Retinal pigment epithelial cell (primary cell): ENCODE measurements at places on chromosomes 12 and 14.

DNA sequence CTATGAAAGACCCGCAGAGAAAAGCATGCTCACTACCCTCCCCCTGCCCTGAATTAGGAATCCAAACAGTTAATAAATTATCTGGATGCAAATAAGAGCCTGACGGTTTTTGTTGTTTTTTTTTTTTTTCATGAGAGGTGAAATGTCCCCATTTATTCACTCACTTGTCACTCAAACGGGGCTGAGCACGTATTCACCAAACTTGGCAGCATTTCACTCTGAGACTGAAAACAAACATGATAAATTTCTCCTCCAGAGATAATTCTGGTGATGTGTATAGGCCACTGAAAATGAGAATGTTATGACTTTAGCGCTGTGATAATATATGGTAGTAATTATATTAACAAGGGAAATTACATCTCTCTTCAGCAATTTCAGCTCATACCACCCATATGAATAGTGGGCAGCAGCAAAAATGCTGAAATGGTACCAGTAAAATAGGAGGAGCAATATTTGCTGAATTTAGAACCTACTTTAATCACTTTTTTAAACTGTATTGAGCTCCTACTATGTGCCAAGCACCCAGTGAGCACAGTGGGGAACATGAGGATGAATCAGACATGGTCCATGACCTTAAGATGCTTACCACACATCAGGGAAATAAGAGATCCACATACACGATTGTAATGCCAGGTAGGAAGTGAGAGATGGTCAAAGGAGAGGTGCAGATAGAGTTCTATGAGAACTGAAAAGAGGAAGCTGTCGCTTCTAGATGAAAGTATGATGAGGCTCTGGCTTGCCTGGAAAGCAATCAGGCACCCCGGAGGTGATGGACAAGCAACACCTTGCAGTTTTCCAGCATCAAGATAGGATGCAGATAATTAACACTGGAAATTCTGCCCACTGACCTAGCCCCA is 286.5 kb upstream of the TMPO start:
- no peak for DNase-seq

- no peak for DNase-seq
Observed at GRCh38 chr12:5188472-5188871, 144.8 kb downstream of the KCNA5 start.

- DNase-seq: no peak
Observed at GRCh38 chr14:23910101-23910875, 43.3 kb upstream of the DHRS4 start.

DNA sequence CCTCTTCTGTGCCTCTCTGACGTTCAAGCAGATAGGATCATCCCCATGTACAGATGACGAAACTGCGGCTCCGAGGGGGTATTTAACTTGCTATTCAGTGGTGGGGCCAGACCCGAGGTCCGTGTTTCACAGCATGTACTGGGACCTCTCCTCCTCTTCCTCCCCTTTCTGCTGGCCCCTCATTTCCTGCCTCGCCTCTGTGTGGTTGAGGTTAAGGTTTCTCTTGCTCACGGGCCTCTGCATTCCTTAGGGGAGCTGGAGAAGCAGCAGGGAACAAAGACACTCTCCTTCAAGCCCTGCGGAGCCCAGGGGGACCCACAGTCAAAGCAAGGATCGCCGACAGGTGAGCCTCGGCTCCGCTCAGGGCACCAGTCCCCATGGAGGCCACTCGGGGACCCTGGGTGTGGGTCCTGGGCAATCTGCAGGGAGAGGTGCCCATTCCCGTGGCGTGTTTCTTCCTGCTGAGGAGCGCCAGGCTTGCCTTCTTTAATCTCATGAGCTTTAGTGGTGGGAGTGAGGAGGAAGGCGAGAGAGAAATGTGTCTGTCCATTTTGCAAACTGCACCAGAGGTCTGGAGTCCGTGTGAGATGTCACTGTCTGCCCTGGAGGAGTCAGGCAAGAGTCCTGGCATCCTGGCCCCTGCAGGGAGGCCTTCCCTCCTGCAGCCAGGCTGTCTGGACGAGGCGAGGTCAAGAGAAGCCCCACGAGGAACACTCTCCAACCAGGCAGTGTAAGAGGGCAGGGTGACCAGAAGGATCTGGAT is 45.0 kb downstream of the SLC6A12 start:
- DNase-seq: no peak

GRCh38 chr12:92593734-92594402 is 108.9 kb upstream of the PLEKHG7 start:
- DNase-seq: no peak

- DNase-seq: no peak
Observed at GRCh38 chr14:93520053-93520607, 89.4 kb downstream of the UNC79 start.

GRCh38 chr12:50018968-50019367 is 6.3 kb downstream of the RACGAP1 start:
- DNase-seq: no peak

DNA sequence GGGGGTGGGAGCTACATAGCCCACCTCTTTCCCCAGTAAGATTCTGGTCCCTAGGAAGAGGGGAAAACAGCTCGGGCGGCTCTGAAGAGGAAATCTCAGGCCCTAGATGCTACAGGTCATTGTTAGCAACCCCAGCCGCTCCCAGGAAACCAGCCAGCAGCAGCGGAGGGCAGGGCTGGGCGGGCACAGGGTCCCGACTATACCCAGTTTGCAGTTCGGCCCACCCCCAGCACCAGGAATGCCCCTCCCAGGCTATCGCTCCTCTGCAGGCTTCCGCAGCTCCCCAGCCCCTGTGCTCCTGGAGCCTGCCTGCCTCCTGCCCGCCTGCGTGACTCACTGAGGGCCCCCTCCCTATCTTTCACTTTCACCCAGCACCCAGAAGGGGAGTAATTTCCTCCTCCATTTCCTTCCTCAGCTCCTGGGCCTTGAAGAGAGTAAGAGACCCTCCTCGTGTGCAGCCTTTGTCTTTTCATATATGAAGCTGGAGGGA is 27.2 kb upstream of the PNMA1 start:
- no peak for DNase-seq

DNA sequence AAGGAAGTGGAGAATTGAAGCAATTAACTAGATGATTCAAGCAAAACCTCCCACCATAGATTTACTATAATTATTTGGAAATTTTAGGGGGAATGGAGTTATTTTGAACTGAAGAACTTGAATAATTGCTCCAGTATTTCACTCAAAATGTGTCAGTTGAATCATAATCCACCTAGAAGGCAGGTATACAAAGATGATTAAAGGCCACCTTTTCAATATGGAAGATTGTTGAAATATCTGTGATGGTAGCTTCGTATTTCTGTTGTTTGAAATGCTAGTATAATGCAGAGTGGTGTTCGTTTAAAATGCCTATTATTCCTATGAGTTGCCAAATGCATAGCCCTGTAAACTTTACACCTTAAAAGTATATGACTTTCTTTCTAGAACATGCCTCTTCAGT is 3.1 kb downstream of the HMGA2 start:
- DNase-seq: no peak

GRCh38 chr14:54343272-54344121 is 53.3 kb upstream of the CDKN3 start:
- no peak for DNase-seq

- no peak for DNase-seq
Observed at GRCh38 chr14:65769151-65769550, 356.6 kb downstream of the FUT8 start.
